ENCODE measurements at places on chromosomes 3 and 15. TPM values are rescaled to one million over a fixed set of nuclear protein-coding genes. Genes with fewer than 3 reads are reported as not detected.

ICE2 gene
- total RNA-seq: 12.6 TPM

GDPGP1 gene
- total RNA-seq: 11.2 TPM

DNA sequence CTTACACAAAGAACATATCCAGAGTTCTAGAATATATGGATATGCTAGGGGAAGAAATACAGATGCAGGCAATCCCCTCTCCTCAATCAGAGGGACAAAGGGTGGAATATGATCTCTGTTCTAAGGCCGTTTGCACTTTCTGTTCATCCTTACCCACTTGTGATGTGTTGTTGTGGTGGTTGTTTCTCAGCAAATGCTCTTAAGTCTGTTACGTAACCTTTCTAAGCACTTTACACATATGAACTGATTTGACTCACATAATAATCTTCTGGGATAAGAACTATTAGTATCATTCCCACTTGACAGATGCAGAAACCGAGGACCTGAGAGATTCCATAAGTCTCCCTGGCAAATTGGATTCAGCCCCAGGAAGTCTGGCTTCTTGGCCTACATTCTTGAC lies 40.5 kb downstream of the NGRN start:
- no peak for DNase-seq

GRCh38 chr3:125001557-125002413 lies 54.0 kb downstream of the HEG1 start:
- DNase-seq: no peak

DNA sequence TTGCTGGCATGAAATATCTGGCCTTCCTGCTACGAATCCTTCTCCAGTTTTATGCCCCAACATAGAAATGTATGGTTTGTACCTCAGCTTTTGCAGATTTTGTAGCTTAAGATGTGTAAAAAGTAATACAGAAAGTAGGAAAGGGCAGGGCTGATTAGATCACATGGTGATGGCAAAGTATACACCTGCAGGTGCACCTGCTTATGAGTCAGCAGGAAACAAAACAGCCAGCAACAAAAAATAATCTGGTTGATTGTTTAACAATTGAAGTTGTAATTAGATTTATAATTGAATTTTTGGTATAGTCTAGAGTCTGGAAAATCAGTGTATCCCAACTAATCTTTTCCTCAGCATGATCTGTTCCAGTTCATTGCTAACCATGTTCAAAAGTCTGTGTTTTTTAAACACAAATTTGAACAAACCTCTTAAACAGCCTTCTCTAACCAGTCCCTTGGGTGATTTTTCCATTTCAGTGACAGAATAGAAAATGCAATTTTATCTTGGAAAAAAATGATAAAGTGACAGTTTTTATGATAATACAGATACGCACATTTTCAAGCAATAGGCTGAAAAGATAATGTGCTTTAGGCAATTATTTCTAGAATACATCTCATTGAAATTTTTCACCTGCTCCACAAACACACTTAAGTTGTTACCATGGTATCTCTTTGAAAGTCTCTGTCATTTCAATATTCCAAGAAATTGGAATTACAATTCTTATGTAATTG lies 477.4 kb downstream of the NAALADL2 start:
- DNase-seq: no peak

GRCh38 chr3:109131276-109131675 lies 5.2 kb upstream of the C3orf85 start:
- DNase-seq: no peak
